DMS153 (cell line): ENCODE measurements at places on chromosomes 16 and 17.
A peak's percentile ranks its signal among the peaks of the same experiment; 100 is the strongest.

- DNase-seq = no peak
Observed at GRCh38 chr17:78805301-78805700, 23.2 kb upstream of the CYTH1 start.

DNA sequence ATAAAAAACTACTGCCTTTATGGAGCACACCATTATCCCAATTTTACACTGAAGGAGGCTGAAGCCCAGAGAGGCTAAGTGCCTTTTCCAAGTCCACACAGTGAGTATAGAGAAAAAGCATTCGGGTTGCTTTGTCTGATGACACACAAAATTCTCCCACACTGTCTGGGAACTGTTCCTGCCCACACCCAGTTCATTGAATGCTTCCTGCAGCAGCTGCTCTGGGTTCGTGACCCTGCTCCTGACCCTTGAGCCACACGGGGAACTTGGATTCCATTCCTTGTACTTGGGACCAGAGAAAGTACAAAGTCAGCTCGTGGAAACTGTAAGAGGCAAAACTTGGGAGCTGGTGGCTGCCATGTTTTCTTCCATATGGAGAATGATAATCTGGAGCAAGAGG is 57.9 kb downstream of the AKAP1 start:
- DNase-seq = no peak

GRCh38 chr16:88012360-88012759 is 61.1 kb downstream of the BANP start:
- no peak for DNase-seq

- DNase-seq = peak; percentile 63
Observed at GRCh38 chr16:55948230-55948629, 73.1 kb upstream of the CES5A start.

DNA sequence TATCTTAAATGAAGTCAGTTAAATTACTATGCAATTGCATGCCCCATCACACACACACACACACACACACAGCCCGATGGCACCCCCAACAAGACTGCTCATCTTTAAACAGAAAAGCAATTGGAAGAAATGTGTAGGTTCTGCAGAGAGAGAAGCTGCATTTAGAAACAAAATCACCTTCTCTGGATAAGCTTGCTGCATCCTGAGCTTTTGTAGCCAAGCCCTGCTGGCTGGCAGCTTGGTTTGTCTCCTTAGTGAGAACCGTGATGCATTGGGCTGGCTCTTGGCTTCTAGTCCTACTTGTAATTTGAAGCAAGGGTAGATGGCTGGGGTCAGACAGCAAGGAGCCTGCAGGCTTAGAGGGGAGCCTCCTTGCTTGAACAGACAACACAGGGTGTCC is 153.8 kb downstream of the SOX9 start:
- no peak for DNase-seq

DNA sequence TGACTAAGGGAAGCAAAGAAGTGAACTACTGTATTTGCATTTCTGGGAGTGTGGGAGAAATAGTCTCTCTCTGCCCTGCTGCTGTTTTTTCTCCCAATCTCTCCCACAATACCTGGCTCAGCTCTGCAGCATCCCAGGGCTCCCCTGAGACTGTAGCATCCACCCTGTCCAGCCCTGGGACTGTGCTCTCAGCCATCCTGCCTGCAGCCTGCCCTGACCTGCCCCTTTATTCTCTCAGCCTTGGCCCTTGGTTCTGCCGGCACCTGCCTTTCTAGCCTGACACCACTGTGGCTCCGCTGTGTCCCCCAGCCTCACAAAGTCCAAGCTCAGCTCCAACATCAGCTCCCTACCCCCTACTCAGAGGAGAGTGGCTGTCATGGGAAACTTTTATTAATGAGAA is 1.9 kb downstream of the PDILT start:
- no peak for DNase-seq

- no peak for DNase-seq
Observed at GRCh38 chr16:11263737-11264136, 5.4 kb downstream of the TNP2 start.

- no peak for DNase-seq
Observed at GRCh38 chr17:2362016-2362415, 24.7 kb downstream of the SGSM2 start.

- DNase-seq = no peak
Observed at GRCh38 chr16:28998837-28999236, 14.0 kb downstream of the LAT start.

DNA sequence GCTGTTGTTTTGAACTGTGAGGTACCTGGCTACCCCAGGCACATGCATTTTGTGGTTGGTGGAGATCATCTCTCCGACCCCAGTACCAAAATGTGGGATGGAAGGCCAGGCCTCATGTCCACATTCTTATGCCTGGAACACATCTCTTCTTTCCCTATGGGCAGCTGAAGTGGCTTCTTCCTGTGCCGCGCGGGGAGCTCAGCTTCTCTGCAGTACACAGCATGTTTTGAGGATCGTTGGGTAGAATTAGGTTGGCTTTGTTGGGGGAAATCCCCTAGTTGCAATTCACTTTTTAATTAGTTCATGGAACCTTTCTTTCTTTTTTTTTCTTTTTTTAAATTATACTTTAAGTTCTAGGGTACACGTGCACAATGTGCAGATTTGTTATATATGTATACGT is 242.1 kb downstream of the MSI2 start:
- no peak for DNase-seq

GRCh38 chr16:83624429-83625120 is 183.2 kb upstream of the HSBP1 start:
- DNase-seq = peak; percentile 58

DNA sequence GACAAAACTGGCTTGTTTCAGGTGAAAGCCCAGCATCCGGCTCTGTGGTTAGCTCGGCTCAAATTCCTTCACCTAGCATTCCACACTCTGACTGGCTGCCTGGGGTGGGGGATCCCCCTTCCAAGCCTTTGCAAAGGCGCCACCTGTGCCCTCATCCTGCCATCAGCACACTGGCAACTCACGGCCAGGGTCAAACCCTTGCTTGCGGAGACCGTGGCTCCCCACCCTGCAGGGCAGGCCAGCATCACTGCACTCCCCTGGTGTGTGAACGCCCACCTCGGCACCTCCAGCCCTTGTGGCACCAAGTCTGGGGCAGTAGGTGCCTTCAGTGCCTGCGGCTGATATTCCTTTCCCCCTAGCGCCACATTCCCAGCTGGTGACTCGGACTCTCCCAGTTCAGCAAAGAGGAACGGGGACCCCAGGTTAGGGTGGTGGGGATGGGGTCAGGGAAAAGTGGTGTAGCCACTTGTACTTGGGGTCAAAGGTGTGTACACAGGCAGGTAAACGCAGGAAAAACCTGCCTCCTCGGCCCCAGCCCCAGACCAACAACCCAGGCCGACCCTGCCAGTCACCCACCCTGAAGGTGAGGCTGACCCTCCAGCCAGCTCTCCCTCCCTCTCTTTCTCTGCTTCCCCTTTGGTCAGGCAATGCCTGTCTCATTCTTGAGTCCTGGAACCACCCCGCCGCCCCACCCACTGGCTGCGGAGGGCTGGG is 1.1 kb downstream of the FLII start:
- DNase-seq = no peak

DNA sequence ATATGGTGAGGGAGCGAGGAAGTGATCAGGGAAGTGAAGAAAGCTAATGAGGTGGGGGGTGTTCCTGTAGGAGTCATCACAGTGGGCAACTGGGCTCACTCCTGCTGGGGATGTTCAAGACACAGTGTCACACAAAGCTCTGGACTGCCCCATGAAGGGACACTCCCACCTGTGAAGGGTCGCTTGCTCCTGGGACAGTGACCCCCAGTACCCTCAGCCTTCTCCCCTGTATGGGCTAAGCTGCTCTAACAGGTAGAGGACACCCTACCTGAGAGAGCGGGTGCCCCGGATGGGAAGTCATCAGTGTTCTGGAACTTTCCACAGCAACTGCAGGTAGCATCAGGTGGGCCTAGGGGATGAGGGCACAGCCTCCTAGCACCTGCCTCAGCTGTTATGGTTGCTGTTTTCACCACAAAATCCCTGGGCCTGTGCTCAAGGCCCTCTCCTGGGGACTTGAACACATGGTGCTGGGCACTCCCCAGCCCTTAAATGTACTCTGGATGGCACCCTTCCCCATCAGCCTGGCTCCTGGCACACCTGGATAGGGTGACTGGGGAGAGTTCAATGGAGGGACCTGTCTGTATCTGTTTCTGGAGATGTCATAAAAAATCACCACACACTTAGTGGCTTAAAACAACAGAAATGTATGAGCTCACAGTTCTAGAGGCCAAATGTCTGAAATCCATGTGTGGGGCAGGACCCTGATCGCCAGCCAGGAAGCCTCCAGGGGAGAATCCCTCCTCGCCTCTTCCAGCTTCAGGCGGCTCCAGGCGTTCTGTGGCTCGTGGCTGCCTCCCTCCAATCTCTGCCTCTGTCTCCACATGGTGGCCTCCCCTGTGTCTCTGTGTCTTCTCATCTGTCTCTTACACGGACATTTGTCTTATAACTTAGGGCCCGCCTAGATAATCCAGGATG is 104.0 kb upstream of the CDH5 start:
- DNase-seq = no peak

DNA sequence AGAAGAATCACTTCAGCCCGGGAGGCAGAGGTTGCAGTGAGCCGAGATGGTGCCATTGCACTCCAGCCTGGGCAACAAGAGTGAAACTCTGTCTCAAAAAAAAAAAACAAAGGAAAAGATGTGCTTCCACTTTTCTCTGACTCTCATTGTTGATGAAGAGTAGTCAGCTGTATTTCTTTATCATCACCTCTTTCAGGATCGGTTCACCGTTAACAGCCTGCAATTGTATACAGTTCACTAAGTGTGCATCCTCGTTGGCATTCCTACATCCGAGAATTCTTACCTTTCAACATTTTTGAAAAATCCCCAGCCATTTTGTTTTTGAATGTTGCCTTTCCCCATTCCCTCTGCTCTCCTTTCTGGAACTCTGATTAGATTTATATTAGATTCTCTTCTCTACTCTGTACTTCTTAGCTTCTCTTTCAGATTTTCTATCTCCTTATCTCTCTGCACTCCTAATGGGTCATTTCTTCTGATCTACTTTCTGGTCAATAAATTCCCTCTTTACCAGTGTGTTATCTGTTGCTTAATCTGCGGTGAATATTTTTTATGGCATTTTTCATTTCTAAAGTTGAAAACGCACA is 26.9 kb upstream of the ZC3H18 start:
- DNase-seq = no peak

DNA sequence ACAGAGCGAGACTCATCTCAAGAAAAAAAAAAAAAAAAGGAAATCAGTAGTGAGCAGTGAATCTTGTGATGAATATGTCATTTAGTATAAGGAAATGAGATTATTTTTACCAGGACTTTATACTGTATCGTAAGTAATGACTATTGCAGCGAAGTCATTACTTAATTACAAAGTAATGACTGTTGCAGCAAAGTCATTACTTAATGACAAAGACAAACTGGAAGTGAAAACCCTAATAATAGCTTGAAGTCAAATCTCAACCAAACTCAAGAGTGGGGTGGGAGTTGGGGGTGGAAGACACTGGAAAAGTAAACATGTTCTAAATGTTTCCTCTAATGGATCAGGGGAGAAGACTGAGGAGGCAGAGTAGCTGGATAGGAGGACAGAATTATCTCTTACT is 76.5 kb downstream of the ARHGAP44 start:
- no peak for DNase-seq

DNA sequence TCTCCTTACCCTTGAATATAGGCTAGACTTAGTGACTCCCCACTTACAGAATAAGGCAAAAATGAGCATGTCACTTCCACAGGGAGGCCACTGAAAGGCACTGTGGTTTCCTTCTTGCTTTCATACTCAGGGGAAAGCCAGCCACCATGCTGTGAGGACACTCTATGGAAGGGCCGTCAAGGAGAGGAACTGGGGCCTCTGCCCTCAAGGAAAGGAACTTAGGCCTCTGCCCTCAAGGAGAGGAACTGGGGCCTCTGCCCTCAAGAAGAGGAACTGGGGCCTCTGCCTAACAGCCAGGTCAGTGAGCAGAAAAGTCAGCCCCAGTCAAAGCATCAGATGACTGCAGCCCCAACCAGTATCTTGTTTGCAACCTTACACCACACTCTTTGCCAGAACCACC is 30.1 kb downstream of the VPS35 start:
- DNase-seq = no peak

- no peak for DNase-seq
Observed at GRCh38 chr16:31198207-31198882, 4.2 kb downstream of the PYCARD start.

DNA sequence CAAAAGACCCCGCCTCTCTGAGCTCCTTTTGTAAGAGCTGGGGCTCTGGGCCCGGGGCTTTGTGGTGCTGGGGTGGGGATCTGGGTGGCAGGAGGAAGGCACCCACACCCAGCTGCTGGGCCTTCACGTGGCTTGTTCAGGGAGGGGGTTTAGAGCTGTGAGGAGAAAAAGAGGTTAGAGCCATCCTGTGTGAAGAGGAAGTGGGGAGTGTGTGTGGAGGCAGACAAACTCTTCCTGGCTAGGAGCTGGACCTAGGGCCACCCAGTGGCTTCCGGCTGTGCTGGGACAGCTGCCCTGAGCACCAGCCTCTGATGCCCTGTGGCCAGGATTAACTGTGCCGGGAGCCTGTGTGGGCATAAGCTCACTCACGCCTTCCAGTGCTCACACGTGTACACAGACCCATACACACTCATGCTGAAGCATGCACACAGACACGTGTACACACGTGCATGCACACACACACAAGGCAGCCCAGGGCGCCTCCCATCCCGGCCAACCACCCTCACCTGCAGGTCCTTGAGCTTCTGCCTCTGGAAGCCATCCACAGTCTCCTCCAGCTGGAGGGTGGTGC is 7.4 kb downstream of the CIBAR2 start:
- no peak for DNase-seq

DNA sequence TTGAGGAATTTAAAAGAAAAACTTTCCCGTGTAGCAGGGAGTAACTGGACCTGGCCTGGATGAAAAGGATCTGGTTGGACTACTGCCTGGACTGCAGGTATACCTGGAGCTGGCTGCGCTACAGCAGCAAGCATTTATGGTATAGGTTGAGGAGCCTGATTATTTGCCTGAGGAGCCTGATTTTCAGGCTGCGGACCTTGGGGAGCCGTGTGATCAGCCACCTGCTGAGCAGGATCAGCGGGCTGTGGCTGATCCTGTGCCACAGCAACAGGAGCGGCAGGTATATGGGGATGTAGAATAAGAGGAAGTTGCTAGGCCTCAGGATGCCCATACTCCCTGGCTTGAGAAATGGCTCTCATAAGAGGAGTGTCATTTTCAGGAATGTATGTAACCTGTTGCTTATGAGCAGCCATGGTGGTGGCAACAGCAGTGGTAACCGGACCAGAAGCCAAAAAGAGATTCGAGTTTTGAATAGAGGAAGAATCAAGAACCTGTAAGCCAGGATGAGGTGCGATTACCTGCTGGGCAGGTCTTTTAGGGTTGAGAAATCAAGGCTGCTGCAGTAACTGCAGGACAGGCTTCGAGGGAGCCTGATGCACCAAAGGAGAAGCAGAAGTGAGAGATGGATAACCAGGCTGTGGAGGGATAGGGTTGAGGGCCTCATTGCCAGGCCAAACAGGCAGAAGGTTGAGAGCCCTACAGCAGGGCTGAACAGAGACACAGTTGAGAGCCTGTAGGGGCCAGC is 60.9 kb upstream of the ARL4D start:
- DNase-seq = no peak

GRCh38 chr17:46964315-46965265 is 14.5 kb downstream of the RPRML start:
- no peak for DNase-seq

GRCh38 chr16:1691956-1692355 is 13.9 kb downstream of the JPT2 start:
- no peak for DNase-seq

GRCh38 chr16:68995011-68995504 is 110.4 kb upstream of the HAS3 start:
- peak; percentile 37 for DNase-seq

GRCh38 chr17:63189930-63190329 is 223.9 kb downstream of the TANC2 start:
- DNase-seq = no peak

- no peak for DNase-seq
Observed at GRCh38 chr17:39615434-39615833, 7.7 kb upstream of the NEUROD2 start.
